ENCODE measurements at places on chromosomes 1 and 21. TPM values are rescaled to one million over a fixed set of nuclear protein-coding genes. Genes with fewer than 3 reads are reported as not detected.

DNA sequence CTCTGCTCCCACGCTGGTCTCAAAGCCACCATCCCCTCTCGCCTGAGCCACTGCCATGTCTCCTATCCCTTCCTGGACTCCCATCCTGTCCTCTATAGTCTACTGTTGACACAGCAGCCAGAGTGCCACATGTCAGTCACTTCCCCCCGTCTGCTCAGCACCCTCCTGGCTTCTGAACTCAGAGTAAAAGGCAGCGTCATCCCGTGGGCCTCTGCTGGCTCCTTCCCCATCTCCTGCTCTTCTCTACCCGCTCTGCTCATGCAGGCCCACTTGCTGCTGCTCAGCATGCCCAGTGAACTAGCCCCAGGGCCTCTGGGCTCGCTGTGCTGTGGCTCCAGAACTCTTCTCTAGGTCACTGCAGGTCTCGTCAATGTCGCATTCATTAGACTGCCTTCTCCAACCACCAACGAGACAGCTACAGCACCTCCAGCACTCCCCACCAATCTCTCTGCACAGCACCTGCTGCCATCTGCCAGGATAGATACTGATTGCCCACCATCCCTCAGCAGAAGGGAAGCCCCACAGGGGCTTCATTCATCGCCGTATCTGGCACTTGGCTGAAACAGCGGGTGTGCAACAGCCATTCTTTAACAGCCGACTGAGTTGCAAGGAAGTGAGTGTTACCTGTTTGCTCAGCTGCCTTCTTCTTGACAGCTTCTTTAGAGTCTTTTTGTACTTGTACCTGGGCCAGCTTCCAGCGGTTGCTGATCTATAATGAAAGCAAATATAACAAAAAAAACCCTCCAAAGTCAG, 11.8 kb upstream of the SRM start:
- no peak for DNase-seq

DNA sequence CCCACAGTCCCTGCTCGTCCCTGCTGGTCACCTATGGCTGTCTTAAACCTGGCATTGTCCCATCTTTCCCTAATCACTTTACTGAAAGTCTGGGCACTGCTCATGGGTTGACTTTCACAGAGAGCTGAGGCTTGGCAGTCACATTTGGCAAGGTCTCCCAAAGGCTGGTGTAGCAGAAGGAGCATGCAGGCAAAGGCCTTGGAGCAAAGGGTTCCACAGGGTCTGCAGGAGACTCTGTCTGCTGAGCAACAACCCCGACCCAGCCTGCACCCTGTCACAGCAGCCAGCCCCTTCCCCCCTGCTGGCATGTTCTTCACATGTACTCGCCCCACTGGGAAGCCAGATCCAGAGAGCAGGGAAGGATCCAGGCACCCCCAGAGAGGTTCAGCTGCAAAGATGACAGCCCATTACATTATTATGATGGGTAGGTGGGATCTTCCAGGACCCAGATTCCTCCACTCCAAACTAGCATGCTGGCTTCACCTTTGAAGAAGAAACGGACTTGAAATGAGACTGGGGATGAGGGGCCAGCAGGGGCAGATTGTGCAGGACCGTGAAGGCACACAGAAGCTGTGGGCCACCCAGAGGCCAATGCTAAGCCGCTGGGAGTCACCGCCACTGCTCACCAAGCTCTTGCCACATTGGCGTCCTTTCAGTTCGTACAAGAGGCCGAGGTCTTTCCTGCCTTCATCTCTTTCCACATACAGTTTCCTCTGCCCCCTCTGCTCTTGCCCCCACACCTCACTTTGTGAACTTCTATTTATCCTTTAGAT, 14.2 kb upstream of the TMEM125 start:
- DNase-seq: no peak

DNA sequence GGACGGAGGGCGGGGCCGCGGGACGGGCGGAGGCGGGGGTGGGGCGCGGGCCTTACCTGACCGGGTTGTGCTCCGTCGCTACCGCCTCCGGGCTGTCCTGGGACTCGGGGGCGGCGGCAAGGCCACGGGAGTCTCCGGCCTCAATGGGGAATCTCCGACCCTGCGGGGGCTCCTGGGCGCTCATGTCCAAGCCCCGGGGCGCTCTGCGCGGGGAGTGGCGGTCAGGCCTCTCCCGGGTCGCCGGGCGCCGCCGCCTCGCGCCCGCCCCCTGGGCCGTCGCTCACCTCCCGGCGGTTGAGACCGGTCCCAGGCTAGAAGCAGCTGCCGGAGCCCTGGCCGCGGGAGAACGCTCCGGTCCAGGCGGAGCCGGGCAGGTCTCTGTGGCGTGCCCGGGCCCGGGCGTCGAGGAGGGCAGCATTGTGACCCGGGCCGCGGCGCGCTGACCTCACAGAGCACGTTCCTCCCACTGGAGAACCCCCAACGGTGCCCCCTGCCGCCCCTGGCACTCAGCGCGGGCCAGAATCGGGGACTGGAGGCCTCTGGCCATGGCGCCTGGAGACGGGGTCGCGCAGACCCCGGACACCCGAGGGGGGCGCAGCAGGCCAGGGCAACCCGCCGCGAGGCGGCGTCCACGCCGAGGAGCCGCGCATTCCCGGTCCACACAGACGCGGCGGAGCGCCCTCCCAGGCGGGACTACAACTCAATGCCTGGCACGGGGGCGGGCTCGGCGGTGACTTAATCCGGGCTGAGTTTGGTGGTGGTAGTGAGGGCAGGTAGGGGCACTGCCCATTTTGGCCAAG, 411 bp downstream of the FAM229A start:
- no peak for DNase-seq

DNA sequence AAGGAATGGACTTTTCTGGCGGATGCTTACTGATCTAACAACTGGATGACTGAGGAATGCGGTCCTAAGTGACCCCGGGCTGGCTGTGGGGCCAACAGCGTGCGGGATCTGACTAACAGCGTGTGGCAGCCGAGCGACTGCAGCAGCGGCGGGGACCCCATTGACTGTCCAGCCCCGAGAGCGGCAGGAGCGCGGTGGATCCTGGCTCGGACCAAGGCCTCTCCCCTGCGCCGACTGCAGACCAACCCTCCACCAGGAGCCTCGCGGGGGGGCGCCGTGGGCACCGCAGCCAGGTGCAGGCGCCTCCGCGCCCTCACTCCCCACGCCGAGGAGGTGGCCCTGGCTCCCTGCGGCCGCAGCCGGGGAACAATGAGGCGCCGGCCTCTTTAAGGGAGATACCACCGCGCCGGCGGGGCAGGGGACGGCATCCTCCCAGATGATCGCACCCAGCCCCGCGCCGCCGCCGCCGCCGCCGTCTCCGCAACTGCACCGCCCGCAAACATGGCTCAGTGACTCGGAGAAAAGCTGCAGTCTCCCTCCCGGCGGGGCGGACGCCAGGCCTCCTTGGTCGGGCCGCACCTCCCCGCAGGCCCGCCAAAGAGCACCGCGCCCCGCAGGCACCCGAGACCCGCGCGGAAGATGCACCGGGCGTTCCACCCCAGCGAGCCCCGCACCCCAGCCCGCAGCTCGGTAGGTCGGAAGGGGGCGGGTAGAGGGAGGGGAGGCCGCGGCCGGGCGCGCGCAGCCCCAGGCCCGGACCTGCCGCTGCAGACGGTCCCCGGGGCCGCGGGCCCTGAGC, 694 bp upstream of the PDIK1L start:
- no peak for DNase-seq

Gene MPC2
- 48.4 TPM for polyA plus RNA-seq

- DNase-seq: no peak
Measured at GRCh38 chr1:154614901-154615300, 6.9 kb upstream of the ADAR start.

- no peak for DNase-seq
Measured at GRCh38 chr21:32320726-32321125, 22.1 kb downstream of the MRAP start.

GRCh38 chr1:206878456-206878855, 13.0 kb downstream of the IL20 start:
- DNase-seq: no peak
